ENCODE measurements at places on chromosomes 5 and 9.

- DNase-seq = no peak
These were observed 24.2 kb downstream of the FBN2 start for GRCh38 chr5:128513806-128514205.

GRCh38 chr5:166370928-166371690 is 1920.3 kb upstream of the WWC1 start:
- no peak for DNase-seq

- DNase-seq = peak; percentile 78
These were observed 12.7 kb upstream of the TDRD7 start for GRCh38 chr9:97398999-97399758.

DNA sequence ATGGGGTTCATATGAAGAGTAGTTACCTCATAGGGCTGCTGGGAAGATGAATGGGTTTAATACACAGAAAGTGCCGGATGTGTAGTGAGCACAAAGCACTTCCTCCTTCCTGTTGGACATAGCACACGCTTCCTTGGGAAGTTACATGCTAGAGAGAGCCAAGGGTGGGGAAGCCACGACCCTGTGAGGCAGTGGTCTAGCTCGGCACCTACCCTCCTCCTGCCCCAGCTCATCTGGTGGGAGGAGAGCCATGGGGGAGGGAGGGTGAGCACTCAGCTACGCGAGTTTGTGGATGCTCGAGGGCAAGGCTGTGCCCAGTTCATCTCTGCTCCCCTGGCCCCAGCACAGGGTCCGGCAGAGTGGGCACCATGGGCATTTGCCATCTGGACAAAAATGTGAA is 43.6 kb upstream of the NEK6 start:
- no peak for DNase-seq

DNA sequence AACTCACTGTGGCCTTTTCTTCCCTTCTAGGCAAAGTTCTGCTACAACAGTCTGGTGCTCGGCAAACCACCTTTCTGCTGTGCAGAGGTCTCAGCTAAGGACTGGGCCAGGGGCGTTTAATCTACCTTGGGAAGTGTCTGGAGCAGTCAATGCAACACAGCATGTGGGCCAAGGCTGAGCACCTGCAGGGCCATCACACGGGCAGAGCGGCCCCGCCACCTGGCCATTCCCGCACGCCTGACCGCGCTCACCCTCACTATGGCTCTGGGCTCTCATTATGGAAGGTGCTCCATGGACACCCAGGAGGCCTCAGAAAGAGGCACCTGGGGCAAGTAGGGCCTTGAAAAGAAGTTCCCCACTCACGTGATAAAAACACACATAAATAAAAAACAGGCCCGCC is 65.7 kb upstream of the TBC1D9B start:
- DNase-seq = no peak

- DNase-seq = no peak
These were observed 21.8 kb upstream of the UBTD2 start for GRCh38 chr5:172305380-172305779.

GRCh38 chr5:41410737-41411136 is 99.7 kb downstream of the PLCXD3 start:
- DNase-seq = no peak

- DNase-seq = no peak
These were observed 711 bp downstream of the MRPL50 start for GRCh38 chr9:101397746-101398067.

DNA sequence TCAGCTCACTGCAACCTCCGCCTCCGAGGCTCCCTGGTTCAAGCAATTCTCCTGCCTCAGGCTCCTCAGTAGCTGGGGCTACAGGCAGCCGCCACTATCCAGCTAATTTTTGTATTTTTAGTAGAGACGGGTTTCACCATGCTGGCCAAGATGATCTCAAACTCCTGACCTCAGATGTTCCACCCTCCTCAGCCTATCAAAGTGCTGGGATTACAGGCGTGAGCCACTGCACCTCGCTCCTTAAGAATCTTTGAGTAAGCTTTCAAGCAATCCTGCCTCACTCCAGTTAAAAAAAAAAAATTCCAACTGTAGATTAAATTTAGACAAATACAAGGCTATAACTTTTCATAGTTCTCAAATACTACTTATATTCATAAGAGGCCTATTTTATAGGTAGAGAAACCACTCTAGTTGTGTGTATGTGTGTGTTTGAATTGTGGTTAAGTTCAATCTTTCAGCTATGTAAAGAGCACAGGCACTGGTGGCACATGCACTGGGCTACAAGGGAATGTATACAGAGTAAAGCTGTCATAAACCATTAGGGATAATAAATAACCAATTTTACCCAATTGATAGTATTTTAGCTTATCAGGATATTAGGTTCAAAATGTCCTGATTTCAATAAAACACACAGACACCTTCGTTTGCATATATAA is 50.6 kb upstream of the RAPGEF6 start:
- no peak for DNase-seq

DNA sequence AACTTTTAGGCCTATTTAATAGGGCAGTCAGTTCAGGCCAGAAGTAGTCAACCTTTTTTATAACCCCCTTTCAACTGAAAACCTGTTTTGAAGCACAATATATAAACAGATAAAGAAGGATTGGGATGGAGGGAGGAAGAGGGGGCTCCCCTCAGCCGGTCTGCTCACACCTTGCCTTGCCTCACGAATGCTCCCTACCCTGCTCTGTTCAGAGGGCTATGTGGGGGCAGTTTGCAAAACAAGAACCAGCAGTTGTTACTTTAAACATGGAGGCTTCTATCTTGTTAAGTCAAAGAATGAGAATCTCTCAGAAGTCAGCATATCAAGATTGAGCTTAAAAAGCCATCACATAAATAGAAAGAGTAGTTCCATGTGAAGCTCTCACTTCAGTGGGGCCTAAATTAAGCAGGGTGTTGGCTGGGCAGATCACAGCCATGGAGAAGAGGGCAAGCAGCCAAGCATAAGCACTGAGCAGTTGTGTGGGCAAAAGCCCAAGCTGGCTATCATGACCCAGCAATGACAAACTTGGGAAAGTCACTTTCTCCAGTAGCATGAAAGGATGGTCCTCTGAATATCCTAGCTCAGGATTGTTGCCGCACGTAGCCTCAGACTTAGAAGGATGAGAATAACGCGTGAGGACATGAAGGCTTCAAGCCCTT is 70.6 kb downstream of the ALDH1A1 start:
- no peak for DNase-seq

- peak; percentile 16 for DNase-seq
These were observed 41.3 kb upstream of the ORM1 start for GRCh38 chr9:114281473-114282103.

- no peak for DNase-seq
These were observed 5.1 kb upstream of the TCOF1 start for GRCh38 chr5:150352244-150353031.

DNA sequence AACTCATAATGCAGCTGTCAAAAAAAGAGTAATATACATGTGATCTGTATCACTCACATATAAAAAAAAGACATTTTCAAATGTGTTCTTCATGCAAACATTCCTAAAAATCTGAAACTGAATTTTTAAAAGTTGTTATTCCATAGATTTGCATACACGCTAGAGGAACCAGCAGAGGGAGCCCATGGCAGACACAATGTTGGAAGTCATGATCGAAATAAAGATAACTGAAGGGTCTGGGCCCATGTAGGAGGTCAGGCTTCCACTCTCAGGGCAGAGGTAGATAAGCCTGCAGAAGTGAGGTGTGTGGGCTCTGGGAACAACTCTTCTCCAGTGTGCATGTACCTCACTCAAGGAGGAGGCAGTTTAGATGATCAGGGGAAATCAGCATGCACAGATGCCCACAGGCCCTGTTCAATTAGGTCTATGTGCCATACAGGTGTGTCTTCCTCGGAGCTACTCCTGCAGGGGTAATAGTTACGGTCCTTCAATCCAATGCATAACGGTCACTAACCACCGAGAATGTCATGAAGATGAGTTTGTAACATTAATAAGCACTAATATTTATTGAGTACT is 208.6 kb downstream of the EPB41L4A start:
- peak; percentile 26 for DNase-seq

DNA sequence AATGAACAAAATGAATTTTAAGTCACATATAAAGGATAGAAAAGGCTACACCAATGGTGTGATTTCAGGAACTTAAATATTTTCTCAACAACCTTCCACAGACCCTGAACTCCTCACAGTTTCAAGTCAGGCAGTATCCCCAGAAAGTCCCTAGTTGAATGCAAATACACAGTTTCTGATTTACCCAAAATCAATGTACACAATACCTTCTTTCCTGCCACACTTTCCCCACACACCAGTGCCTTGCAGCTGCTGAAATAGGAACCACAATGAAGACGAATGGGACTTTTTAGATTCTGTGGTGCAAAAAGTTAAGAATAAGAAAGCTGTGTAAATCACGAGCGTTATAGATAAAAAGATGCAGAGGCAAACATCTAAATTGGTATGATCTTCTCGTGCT is 552.4 kb upstream of the MEF2C start:
- no peak for DNase-seq

DNA sequence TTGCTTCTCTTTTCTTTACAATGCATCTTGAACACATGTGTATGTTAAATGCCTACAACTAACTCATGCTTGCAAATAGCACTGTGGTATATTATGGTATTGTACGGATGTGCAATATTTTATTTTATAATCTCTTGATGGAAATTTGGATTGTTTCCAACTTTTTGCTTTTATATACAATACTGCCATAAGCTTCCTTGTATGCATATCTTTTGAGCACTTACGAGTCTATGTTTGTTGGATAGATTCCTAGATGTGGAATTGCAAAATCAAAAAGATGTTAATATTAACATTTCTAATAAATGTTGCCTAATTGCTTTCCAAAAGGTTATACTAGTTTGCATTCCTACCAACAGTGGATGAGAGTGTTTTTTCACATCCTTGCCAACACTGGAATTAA is 3.4 kb upstream of the GALNT12 start:
- DNase-seq = no peak

GRCh38 chr5:96079075-96079474 is 117.4 kb upstream of the ELL2 start:
- no peak for DNase-seq

- DNase-seq = no peak
These were observed 1173.2 kb downstream of the TAF11L14 start for GRCh38 chr5:18807256-18808149.

DNA sequence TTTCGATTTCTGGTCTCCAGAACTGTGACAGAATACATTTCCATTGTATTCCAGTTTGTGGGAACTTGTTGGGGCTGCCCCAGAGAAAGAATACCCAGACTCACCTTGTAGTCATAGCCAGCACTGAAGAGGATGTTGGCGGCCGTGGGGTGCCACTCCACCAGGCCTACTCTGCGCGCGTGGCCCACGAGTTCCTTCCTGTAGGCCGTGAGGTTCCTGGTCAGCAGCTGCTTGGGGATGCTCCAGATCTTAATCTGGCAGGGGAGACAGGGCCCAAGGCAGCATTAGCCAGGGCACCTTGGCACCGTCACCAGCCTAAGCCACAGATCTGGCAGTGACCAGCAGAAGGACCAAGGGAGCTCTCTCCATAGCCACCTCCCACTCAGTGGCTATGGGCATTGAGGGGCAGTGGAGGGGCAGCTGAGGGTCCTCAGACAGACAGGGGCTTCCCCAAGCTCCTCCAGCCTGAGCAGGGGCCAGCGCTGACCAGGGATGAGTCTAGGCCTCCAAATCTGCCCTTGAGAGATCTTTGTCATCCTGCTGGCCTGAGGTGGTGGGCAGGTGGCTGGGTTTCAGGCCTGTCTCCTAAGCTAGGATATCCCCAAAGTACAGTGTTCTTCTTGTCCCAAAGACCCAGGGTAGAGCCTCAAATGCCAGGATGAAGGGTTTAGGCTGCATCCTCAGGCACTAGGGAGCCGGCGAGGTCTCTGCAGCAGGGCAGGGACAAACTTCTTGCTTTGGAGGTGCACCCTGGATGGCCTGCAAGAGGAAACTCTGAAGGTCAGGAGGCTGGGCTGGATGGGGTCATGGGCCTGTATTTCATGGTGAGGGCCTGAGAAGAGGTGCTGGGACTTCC is 15.9 kb upstream of the TRIM14 start:
- DNase-seq = no peak

DNA sequence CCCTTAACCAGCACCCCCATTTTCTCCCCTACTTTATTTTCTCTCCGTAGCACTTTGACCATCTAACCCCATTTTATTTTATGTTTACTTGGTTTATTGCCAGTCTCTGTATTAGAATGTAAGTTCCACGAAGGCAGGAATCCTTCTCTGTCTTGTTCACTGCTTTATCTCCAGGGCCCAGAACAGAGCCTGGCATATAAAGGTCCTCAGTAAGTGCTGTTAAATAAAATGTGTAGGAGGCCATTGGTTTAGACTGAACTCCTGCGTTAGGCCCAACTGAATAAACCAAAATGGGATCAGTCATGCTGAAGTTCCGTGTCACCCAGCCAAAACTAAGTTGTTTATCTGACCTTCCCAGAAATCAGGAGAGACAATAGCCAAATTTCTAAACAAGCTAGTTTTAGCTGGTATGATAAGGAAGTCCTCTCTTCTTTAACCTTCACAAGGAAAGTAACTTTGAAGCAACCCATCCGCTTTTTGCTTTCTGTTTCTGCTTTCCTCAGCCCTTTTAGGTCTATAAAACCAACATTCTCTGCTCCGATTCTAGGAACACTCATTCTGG is 29.0 kb upstream of the CCNJL start:
- DNase-seq = no peak

DNA sequence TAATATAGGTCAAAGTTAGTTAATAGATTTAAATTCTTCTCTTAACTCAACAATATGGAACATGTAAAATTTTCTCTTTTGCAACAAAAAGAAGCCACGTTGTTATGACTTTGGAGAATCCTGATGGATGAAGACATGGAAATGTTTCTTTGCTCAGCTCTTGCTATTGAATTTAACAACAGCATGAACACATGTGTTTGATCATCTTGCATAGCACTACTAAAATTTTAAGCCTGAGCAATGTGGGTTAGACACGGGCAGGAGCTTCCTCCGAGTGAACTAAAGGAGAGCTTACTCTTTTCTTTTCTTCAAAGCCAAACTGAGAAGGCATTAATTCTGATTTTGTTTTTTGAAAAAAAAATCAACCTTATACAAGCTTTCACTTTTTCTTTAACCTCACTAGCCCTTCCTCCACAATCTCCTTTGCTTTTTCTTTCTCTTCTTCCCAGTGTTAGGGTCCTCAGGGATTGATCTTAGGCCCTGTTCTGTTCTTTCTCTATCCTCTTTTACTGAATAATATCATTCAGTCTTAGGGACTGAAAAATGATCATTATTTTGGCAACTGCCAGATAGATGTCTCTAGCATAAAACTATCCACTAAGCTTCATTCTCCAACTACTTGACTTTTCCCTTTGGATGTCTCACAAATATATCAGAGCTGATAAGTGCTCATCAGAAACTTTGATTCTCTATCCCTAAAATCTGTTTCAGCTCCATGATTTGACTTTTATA is 36.9 kb downstream of the ADAMTS19 start:
- no peak for DNase-seq

- DNase-seq = no peak
These were observed 465.7 kb downstream of the DTWD2 start for GRCh38 chr5:118522626-118523025.

DNA sequence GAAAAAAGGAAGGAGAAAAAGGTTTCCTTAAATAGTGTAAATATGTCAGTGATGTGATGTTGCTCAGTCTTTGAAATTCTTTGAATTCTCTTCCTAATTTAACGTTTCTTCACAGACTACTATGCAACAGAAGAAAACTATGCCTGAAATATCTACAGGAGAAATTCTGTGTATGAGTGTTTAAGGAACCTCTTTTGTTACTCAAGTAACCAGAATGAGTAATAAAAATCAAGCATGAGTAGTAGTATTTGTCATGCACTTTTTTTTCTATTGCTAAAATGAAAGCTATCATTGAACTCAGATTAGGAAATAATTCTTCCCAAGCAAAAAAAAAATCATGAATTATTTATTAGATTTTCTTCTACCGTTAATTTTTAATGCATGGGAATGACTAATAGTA is 20.3 kb upstream of the THG1L start:
- no peak for DNase-seq
